Omental fat pad (tissue), 4 donors: ENCODE measurements at places on chromosomes 7 and 10.

GRCh38 chr7:27132214-27132613, 1.7 kb upstream of the HOXA4 start:
- no peak for DNase-seq

DNA sequence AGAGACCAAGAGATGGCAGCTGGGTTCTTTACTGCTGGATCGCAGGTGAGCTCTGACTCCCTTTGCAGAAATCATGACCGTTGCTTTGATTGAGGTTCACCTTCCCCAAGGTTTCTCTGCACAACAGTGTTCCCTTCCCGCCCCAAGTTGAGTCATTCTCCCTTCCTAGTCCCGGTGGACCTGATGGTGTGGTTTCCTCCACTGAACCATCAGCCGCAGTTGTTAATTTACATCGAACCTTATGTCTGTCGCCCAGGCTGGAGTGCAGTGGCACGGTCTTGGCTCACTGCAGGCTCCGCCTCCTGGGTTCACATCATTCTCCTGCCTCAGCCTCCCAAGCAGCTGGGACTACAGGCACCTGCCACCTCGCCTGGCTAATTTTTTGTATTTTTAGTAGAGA, 5.8 kb downstream of the ZSCAN25 start:
- DNase-seq = no peak

GRCh38 chr7:45055016-45055415, 33.8 kb downstream of the NACAD start:
- DNase-seq = no peak

DNA sequence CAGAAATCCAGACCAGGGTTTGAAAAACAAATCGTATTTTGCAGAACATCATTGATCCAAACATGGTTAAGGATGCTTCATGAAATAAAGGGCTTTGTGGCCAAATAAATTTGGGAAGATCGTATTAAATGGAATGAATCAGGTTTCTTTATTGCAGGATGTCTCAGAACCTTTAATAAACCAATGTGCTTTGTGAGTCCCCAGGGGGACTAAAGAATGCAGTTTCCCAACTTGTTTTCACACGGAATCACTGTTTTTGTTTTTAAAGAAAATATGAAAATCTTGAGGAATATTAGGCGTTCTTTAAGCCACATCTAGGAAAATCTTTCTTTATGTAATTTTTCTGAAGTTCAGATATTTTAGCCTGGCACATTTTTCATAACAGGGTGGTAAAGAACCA, 16.8 kb upstream of the CCDC172 start:
- no peak for DNase-seq

GRCh38 chr7:144854839-144855424, 19.1 kb upstream of the TPK1 start:
- DNase-seq = no peak

DNA sequence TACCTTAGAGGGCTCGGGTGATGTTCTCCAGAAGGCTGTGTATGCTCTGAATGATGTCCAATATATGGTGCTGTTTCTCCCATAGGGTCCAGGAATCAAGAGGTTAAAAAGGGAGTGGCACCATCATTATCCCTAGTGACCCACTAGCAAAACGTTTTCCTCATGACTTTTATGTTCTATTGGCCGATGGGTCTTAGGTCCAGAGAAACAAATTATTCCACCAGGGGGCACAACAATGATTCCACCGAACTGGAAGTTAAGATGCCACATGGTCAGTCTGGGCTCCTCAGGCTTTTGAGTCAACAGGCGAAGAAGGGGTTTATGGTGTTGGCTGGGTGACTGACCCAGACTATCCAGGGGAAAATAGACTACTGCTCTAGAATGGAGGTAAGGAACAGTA, 256.1 kb downstream of the COBL start:
- no peak for DNase-seq

- DNase-seq = no peak
Observed at GRCh38 chr7:20783700-20784387, 2.8 kb downstream of the SP8 start.

- DNase-seq = no peak
Observed at GRCh38 chr7:731440-732085, 4.5 kb upstream of the PRKAR1B start.

- DNase-seq = no peak
Observed at GRCh38 chr7:50265968-50266634, 38.4 kb upstream of the IKZF1 start.

- no peak for DNase-seq
Observed at GRCh38 chr10:67808704-67809103, 29.3 kb downstream of the DNAJC12 start.

DNA sequence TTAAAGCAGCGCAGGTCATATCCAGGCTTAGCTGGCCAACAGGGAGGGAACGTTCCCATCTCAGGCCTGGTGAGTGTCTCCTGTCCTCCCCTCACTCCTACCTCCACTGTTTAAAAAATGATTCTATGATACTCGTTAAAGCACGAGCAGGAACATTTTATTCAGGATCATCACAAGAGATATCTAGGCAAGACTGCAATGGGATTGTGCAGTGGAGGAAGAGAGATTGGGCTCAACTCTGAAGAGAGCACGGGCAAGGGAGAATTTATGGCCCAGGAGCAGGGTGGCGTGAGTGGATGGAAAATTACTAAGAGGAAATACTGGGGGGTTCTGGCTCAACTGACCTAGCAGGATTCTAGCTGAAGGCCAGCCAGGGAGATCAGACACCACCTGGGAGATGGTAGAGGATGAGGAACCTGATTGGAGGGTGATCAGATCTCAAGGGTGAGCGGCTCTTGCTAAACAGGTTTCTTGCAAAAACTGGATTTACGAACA, 9.0 kb upstream of the HSPB1 start:
- DNase-seq = no peak

GRCh38 chr10:25175527-25176420, 973 bp downstream of the GPR158 start:
- DNase-seq = no peak
